ENCODE measurements at places on chromosomes 16 and 17.

DNA sequence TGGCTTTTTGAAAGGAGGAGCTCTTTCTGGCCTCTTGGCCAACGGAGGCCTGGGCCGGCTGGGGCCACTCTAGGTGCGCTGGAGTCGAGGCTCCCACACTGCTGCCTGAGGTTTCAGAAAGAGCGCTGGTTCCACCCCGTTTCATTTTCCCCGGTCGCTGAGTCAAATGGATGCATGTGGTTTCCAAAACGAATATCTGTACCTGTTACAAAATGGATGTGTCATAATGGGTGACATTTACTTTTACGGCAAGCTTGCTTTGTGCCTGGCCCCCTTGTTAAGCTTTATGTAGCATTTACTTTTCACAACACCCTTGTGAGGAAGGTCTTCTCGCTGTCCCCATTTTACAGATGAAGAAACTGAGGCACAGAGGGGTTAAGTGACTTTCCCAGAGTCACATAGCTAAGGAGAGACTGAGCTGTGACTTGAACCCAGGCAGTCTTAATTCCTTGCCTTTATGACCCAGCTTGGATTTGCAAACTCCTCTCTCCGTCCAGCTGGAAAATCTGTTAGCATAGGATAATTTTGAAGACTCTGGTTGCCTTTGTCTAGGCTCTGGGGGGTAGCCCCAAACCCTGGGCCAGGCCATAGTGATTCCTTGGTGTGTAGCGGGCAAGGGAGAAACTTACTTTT, 10.6 kb downstream of the KSR1 start:
- DNase-seq: no peak

DNA sequence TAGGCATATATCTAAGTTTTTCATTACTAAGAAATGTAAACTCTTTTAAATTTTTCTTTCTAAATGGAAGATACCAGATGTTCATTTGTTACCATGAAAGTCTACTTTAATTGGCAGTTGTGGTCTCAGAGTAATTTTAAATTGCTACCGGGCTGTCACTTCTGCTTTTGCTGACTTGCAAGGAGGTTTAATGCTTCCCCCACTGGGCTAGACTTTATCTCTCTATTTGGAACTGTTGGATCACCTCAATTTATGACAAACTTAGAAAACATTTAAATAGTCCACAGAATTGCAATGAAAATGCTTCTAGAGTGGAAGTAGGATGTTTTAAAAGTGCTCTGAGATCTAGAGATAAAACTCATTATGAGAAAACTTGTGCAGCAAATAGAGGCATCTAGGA, 479.8 kb upstream of the GOT2 start:
- no peak for DNase-seq

DNA sequence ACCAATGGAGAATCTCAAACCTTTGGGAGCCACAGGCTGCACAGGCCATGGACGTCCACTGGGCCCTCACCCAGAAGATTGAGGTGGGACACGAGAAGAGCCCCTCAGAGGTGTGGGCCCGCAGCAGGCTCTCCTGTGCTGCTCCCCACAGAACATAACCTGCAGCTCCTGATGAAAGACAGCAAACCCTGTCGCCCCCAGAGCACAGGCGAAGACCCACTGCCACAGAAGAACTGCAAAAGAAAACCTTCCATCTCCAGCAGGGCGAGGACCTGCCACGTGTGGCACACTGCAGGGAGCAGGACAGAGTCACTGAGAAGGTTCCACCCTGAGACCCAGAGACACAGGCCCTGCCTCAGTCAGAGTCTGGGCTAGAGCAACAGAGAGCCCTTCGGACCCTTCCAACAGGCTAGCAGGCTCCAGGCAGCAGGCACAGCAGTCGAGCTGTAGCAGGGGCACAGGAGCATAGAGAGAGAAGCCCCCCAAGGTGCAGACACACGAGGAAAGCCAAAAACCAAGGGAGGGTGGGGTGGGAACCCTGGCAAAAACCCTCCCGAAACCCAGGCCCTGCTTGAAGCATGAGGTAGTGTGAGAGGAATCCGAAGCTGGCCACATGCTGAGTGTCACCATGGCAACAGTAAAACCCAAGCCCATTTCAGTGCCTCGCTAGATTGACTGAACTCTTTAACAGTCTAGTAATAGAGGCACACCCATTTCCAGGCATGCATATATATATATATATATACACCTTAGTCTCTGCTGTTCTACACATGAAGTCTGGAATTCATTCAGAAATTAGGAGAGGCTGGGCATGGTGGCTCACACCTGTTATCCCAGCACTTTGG, 60.0 kb upstream of the CHMP6 start:
- DNase-seq: no peak

DNA sequence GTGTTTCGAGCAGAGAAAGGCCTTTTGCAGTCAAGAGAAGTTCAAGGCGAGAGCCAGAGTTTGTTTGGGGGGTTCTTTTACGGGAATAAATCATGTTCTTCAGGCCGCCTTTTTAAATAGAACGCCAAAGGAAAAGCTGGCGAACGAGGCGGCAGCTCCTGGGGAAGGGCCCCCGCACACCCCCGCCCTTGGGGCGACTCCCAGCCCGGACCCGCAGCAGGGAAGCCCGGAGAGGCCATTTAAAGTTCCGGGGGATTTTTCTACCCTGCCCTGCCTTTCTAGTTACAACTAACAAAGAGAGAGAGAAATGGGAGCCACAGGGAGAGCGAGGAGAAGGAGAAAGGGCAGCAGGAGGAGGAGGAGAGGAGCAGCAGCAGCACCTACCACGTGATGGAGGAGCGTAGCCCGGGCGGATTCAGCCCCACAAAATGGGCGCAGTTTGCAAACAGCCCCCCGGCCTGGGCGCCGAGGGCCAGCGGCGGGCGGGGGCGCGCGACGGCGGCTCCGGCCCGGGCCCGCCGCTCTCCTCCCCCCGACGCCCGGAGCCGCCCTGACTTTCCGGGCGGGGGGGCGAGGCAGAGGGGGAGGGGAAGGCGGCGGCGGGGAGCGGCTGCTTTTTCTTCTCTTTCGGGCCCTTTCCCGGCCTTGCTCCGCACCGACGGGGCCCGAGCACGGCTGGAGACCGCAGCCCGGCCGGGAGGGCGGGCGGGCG, 634 bp downstream of the KANSL1 start:
- DNase-seq: peak; percentile 56

GRCh38 chr17:82491196-82491530, 28.4 kb upstream of the FOXK2 start:
- DNase-seq: no peak

DNA sequence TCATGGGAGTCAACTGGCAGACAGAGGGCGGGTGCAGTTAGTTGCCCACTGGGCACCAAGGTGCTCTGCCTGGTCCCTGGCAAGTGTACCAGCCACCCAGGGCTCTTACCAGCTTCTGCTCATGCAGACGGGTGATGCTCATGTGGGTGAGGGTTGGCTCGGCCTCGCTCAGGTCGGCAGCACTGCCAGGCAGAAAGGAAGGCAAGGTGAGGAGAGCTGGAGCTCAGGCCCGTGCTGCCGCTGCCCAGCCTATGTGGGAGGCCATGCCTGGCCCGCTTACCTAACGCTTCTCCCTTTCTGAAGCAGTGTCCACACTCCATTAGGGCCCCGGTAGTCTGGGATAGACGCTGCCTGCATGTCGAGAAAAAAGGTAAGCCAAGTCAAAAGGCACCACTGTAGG, 2.6 kb downstream of the SIRT7 start:
- DNase-seq: no peak
